Kasumi-1 (cell line): ENCODE measurements at places on chromosomes 1 and 21.
A peak's percentile ranks its signal among the peaks of the same experiment; 100 is the strongest.

- peak; percentile 7 for DNase-seq
Measured at GRCh38 chr1:183646776-183647175, 6.3 kb downstream of the APOBEC4 start.

DNA sequence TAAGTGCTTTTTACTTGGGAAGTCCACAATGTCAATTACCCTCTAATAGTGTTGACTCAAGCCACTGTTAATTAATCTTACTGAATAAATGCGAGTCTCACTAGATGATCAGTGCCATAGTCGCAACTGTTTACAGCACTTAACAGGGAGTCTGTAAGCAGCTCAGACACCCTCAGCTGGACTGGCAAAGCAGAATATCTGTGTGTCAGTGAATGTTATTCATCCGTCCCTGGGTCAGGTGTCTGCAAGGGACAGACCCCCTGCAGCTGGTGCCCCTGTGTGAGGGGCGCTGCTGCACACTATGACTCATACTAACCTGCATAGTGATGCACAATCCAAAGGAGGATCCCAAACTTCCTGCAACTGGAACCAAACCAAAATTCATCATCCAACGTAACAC lies 306.5 kb downstream of the HHIPL2 start:
- DNase-seq = no peak

GRCh38 chr1:77228836-77229235 lies 9.6 kb upstream of the PIGK start:
- DNase-seq = no peak

GRCh38 chr1:200242110-200243041 lies 167.5 kb downstream of the ZNF281 start:
- no peak for DNase-seq

- DNase-seq = no peak
Measured at GRCh38 chr1:3672971-3673361, 20.6 kb downstream of the TP73 start.

- no peak for DNase-seq
Measured at GRCh38 chr1:226798427-226799411, 59.6 kb upstream of the ITPKB start.

- DNase-seq = no peak
Measured at GRCh38 chr1:58786184-58786926, 2.5 kb upstream of the JUN start.

DNA sequence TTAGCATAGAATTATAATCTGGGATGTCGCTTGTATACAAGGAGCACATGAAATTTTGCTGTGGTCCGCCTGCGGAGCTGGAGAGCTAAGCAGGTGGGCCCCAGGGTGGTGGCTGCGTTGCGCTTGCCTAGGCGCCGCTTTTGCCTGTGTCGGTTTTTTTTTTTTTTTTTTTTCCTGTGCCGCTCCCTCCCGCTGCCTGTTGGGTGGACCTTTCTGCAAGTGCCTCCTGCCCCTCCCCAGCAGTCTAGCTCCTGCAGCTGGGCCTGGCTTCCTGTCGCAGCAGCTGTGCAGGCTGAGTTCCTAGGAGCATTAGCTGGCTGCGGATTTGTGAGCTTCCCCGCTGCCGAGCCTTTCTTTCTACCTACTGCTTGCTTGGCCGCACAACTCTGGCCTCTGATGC lies 20.6 kb downstream of the PYHIN1 start:
- DNase-seq = peak; percentile 95

- DNase-seq = no peak
Measured at GRCh38 chr1:207040181-207040533, 7.6 kb upstream of the C1orf116 start.

DNA sequence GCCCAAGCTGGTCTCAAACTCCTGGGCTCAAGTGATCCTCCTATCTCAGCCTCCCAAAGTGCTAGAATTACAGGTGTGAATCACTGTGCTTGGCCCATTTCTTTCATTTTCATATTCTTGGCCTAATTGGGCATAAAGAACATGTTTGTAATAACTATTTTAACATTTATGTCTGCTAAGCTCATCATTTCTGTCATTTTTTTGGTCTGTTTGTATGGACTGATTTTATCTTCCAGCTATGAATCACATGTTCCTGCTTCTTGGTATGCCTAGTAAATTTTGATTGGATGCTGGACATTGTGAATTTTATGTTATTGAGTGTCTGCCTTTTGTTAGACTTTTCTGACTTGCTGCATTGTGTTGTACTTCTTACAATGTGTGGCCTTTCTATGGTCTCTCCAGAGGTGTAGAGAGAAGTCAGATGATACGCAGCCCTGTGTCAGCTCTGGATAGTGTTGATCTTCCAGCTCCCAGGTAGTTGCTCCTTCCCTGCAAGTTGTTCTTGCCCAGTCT lies 39.0 kb upstream of the PPM1J start:
- no peak for DNase-seq

DNA sequence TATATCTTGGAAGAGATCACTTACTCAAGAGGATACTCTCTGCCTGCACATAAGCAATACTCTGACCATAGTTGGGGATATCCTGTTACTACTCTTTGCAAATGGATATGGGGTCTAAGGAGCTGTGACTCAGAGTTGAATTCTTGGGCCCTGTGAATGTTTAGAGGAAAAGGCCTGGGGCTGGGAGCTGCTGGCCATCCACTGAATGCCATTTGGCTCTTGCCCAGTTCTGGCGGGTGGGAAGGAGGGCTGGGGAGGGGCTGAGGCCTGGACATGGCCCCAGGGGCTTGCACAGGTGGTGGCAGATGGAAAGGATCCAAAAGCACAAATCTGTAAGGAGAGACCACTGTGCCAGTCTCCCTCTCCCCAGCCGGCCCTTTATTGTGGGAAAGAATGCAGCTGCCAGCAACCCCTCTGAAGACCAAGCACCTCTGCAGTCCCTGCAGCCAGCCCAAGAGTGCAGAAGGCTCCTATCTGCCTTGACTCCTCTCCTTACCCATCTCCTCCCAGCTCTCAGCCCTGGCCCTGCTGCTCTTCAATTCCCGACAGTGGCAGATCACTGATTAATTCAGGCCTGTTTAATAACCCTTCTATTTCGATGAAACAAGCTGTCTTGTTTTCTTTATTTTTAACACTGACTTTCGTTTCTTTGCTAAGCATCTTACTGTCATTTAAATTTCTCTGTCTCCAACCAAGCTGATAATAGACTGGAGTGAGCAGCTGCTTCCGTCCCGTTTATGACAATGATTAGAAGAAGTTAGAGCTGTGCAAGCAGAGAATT lies 12.1 kb downstream of the PLXNA2 start:
- no peak for DNase-seq

- DNase-seq = no peak
Measured at GRCh38 chr21:34796518-34797200, 127.9 kb downstream of the CLIC6 start.

DNA sequence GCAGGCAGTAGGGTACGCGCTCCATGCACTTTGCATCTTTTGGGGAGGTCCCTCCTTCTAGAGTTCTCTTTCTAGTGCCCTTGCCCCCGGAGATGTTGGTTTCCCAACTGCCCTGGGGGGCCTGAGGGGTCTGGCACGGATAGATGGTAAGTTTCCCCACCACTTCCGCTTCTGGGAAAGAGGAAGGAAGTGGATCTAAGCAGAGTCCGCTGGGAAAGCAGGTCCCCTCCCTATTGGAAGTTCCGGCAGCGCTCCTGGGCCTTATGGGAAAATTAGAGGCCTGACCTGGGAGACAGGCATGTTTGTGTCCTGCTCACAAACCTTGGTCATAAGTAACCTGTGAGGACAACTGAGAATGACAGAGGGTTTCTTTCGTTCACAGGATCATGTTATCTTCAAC lies 274.4 kb downstream of the RPS6KC1 start:
- DNase-seq = no peak

DNA sequence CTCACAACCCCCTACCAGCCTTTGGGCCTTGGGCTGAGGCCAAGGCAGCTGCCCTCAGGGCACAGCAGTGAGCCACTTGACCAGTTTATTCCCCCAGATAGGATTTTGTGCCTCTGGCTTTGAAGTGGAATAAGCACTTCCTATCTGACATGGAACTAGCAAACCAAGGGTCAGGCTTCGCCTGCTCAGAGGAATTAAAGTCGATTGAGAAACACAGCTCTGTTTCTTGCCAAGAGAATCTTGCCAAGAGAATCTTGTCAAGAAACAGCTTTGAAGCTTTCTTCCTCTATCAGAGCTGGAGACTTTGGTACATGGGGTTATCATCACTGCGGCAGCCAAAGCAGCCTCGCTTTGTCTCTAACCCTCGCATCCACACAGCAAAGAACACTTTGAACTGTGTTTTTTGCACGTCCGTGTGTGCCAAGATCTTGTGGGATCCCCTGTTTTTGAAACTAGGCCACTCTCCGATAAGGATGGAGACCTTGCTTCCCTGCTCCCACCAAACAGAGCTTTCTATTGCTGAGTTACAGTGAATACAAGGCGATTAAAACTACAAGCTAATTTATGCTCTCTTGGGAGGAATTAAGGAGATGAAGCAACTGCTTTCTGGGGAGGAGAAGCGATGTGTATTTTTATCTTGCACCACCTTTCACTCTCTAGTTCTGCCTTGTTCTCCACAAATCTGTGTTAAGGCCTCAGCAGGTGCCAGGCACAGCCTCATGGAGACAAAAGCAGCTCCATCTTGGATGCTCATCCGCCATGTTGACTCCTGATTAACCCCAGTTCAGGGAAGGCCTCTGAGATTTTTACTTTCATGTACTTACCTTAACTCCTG lies 67.3 kb downstream of the RHOU start:
- DNase-seq = no peak
